ENCODE measurements at places on chromosomes 3 and 15.

DNA sequence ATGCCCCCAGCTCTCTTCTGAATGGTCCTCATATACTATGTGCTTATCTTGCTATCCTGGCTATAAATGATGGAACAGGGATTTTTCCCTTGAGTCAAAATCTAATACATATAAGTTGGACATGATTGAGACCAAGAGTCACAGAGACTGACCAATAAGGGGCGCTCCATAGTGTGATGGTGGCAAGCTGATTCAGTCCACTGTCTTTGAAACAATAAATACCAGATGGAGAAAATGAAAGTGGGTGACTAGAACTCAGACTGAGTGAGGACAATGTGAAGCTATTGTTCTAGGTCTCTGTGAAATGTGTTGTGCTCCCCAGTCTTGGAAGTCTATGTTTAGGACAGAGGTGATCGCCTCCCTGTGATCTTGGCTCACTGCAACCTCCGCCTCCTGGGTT lies 10.6 kb upstream of the FSTL1 start:
- DNase-seq, result no peak

- no peak for DNase-seq
These were observed 163.4 kb upstream of the PPP2R3A start for GRCh38 chr3:135802171-135802570.

DNA sequence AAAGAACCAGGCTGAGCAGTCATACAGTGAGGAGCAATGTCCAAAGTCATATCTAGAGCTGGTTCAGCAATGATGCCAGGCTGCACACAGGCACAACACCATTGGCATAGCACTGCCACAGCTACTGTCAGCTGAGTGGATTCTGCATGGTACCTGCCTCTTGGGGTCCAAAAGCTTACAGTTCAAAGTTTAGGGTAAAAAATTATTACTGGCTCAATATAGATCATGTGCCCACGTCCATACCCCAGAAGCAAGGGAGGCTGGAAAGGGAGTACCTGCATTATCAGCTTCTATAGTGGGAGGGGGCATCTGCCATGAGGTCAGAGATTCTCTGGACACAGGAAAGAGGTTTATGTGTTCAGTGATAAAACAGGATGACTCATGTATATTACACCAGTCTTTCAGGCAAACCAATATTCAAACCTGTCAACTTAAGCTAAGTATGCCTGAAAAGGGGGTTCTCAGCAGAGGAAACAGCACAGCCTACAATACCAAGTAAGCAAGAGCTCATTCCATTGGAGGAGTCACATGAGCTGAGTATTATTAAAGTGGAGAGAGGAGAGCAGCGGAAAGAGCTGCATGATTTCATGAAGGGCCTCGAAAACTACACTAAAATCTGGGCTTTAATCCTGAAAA lies 99.0 kb downstream of the ANO10 start:
- no peak for DNase-seq

GRCh38 chr3:160135851-160136250 lies 89.4 kb upstream of the C3orf80 start:
- no peak for DNase-seq

- DNase-seq, result no peak
These were observed 48.6 kb downstream of the MCCC1 start for GRCh38 chr3:183050706-183051105.

- peak; percentile 14 for DNase-seq
These were observed 304.9 kb downstream of the FGF12 start for GRCh38 chr3:192422321-192422996.

DNA sequence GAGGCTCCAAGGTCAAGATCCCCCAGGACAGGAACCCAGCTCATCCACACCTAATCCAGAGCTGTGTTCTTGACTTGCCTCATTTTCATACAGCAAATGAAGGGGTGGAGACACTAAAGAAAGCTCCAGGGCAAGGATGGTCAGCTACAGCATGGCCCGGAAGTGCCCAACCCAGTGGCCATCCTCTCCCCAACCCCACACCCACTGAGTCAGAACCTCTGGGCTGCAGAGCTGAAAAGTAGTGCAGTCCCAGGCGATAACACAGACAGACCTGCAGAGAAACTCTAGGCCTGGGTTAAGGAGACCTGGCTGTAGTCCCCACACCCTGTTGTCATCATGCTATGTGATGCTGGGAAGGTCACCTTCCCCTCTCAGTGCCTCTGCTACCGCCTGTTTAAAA lies 85.3 kb downstream of the SEMA5B start:
- DNase-seq, result no peak

DNA sequence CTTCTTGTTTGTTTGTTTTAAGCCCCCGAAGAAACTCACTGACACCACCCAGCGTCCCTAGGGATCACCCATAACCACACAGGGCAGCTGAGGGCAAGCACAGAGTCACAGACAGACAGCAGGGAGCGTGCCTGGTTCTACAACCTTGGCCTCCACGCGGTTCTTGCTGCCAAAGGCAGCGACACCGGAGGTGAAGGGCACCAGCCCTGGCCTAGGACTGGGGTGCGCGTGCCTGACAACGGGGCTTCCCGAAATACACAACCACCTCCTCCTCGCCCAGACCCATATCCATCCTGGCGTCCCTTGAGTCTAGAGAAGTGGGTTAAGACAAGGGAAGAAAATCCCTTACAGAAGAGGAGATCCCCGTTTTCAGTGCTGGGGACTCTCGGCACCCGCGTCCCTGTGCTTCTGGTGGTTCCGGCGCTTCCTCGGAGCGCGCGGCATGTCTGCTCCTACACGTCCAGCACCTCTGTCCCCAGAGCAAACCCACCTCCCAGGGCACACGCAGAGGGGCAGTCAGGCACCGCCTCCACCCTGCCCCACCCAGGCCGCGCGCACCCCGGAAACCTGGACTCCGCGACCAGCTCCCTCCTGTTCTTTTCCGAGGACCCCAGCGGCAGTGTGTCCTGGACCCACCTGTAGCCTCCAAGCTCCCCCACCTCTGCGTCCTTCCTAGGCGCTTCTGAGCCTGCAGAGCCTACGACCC lies 911 bp downstream of the RFTN1 start:
- no peak for DNase-seq

DNA sequence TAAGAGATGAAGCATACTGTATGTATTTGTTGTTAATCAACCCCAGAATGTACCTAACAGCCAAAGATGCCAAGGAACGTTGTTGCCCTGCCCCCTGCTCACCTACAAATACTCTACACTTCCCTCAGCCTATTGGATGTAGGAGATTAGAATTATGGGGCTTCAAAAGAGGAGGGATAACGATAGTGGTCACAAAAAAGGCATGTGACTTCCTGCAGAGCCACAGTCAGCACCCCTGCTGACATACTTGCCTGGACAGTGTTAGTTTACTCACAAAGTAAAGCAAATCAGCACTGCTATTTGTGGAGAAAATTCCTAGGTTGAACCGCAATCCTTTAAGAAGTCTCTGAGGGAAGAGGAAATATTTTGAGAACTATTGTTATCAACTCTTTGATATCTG lies 37.9 kb downstream of the PARP15 start:
- peak; percentile 44 for DNase-seq

GRCh38 chr3:188950832-188951489 lies 220.8 kb upstream of the TPRG1 start:
- peak; percentile 99 for DNase-seq

- DNase-seq, result peak; percentile 91
These were observed 233.9 kb upstream of the CADM2 start for GRCh38 chr3:84724877-84725276.

GRCh38 chr3:47803480-47804025 lies 615 bp downstream of the DHX30 start:
- DNase-seq, result no peak

DNA sequence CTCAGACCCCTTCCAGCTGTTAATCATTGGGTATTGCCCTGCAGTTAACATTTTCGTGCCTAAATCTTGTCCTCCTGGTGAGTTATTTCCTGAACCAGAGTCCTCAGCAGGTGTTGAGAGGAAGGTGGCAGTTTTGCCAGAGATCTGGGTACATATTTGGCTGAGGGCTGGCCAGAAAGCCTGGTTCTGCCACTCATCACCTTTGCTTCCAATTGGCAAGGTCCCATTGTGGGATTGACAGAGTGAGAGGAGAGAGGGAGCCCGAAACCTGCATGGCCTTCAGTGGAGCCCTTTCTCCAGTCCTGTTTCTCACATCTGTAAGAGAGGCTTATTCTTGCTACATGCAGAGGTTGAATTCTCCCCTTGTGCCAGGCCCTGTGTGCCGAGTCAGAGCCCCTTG lies 8.9 kb upstream of the TKT start:
- DNase-seq, result no peak

GRCh38 chr15:64373360-64373759 lies 7.9 kb downstream of the PCLAF start:
- no peak for DNase-seq

- DNase-seq, result no peak
These were observed 127.3 kb downstream of the NR2F2 start for GRCh38 chr15:96457841-96458240.

DNA sequence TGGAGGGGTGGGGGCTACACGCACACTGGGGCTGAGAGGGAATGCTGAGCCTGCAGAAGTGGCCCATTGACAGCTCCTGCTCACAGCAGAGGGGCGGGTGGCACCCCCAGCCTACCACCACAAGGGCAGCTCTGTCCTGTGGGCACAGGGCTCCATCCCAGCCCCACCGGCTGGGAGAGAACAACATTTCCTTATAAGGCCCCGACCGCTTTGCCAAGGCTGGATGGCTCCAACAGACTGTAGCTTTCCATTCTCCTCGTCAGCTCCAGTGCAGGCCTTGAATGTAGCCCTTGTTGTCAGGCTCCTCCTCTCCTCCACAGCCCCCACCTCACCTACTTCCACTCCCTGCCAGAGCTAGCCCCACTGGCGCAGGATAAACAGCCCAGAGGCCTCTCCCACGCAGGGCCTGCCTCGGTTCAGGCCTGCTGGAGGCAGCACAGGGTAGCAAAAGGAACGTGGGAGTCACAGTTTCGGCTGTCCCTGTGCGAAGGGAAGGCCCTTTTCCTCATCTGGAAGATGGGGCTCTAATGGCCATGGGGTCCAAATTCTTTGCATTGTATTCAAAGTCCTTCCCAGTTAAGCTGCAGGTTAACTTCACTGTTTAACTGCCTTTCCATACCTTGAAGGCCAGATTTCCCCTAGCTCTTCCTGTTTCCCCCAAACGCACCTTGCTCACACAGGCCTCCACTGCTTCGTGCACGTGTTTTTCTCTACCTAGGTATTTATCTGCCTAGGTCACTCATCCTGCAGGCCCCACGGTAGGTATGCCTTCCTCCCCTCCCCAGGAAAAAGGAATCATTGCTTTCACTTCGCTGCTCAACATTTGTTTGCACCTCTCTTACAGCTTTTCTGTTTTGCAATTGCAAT lies 101.6 kb upstream of the LPP start:
- peak; percentile 39 for DNase-seq

- no peak for DNase-seq
These were observed 261.2 kb upstream of the DNAJC19 start for GRCh38 chr3:181250714-181251113.

DNA sequence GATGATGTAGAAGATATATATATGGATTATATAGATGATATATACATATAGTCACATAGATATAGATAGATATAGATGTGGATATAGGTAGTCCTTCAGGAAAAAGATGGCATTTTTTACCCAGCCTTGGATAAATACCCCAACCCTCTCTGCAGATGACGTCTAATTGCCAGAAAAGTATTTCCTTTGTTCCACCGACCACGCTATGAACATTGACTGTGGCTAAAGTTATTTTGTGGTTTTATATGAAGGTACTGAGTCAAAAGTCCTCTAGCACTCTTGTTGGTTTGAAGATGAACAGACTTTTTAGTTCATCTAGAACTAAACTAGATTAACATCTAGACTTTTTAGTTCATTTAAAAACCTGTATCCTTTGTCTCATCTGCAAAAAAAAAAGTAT lies 207.7 kb downstream of the PLOD2 start:
- peak; percentile 28 for DNase-seq

GRCh38 chr3:141045849-141046248 lies 5.3 kb upstream of the SPSB4 start:
- no peak for DNase-seq

DNA sequence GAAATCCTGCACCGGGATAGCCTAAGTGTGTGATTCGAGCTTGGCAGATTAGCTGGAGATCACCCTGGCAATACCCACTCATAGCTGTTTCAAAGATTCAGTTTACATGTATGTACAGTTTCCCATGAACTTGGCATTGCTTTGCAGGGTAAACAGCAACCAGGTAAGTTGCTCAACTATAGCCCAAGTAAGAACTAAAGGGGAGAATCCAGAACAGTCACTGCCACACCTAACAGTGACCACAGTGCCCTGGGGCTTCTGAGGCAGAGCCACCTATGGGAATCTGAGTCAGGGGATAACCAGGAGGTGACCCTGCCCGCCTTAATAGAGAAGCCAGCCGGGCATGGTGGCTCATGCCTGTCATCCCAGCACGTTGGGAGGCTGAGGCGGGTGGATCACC lies 15.9 kb downstream of the CDAN1 start:
- DNase-seq, result no peak

DNA sequence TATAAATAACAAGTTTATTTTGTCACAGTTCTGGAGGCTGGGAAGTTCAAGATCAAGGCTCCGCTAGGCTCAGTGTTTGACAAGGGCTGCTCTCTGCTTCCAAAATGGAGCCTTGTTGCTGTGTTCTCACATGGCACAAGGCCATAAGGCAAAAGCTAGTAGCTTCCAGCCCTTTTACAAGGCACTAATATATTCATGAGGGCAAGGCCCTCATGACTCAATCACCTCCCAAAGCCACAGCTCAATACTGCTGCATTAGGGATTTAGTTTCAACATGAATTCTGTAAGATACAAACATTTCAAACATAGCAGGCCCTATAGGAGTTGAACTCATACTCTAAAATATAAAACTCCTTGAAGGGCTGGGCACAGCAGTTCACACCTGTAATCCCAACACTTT lies 30.2 kb downstream of the ZBTB11 start:
- no peak for DNase-seq

GRCh38 chr3:52364322-52365035 lies 48.4 kb downstream of the DNAH1 start:
- no peak for DNase-seq

DNA sequence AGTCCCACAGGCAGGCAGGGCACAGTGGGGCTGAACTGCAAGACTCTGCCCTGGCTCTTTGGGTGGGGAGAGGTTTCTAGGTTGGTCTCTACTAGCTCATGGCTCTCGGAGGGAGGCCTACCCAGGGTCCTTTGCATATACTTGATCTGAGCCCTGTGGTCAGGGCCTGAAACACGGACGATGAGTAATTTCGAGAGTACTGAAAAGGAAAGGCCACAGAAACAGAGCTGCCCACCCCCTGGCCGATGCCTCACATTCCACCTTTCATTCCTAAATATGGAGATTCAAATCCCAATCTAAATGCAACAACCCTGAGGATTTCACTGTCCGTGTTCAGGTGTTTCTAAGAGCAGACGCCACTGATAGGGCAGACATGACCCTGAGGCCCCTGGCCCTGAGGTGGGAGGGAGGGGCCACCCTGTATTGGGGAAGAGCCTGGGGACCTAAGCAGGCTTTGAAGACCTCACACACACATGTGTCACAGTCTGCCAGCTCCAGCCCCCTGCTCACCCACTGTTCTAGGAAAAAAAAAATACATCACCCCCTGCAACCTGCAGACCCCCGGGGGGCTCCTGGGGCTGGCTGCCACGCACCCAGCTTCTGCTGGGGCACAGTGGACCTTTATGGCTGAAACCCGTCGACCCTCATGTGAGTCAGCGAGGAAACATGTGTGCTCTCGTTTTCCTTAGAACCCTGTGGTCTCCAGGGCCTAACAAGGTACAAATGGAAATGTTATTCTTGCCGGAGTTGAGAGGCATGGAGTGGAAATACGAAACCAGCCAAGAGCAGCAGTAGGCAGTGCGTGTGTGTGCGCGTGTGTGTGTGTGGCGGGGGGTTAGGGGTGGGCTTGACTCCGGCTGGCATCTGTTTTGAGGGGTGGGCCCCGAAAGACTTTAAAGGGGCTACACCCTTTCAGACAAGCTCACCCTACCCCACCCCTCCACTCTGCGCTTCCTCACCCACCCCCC lies 112.7 kb downstream of the CHSY1 start:
- DNase-seq, result peak; percentile 77
